NCI-H1417 treated with DMSO at 0.1 percent for 48 hours (cell line): ENCODE measurements at places on chromosomes 4 and X.
A peak's percentile ranks its signal among the peaks of the same experiment; 100 is the strongest.

DNA sequence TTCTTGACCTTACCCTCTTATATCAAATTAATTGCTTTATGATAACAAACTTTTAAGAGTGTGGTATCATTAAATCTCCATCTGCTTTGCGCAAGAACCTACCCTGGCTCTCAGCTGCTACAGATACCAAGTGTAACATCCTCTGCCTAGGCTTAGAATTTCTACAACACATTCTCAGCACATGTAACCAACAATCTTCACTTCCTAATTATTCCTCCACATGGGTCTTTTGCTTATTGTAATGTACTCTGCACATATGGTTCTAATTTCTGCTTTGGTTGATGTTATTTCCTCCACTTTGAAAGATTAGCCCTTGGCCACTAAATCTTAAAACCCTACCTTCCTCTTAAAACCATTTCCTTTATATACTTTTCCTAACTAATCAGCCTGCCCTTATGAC lies 242.4 kb downstream of the ARHGAP24 start:
- no peak for DNase-seq

- peak; percentile 17 for DNase-seq
These were observed 79.9 kb downstream of the SLC7A11 start for GRCh38 chr4:138162259-138162658.

DNA sequence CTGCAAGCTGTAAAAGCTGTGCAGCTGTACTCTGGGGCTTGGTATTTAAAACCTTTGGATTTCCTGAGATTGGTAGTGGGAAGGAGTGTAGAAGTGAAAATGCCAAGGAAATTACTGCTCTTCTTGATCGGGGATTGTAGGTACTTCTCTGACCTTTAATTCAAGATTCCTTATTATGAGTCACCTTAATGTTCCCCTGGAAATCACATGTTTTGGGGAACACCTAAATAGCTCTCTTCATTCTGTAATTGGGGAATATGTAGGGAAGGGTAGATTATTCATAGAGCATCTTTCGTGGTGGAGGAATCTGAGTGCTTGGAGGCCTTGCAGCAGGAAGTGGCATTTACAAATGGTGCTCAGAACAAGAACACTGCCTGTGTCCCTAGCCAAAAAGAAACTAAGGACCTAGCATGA lies 137.8 kb downstream of the UCHL1 start:
- DNase-seq = no peak

GRCh38 chrX:789096-789495 lies 158.5 kb downstream of the SHOX start:
- DNase-seq = no peak

DNA sequence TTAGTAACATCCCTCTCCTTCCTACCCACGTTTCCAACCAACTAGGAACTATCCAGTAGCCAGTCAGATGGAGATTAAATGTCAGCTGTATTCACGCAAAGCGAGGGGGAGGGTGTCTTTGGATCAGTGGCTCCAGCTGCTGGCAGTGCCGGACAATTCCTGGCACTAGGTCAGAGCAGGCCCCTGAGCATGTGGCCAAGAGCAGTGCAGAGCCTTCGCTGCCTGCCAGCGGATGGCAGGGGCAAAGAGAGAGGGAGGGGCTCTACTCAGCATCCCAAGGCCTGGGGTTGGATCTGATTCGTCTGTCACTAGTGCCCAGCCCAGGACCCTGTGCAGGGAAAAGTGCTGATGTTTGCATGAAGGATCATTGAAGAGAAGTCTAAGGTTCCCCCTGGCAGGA lies 28.7 kb upstream of the JAKMIP1 start:
- no peak for DNase-seq

DNA sequence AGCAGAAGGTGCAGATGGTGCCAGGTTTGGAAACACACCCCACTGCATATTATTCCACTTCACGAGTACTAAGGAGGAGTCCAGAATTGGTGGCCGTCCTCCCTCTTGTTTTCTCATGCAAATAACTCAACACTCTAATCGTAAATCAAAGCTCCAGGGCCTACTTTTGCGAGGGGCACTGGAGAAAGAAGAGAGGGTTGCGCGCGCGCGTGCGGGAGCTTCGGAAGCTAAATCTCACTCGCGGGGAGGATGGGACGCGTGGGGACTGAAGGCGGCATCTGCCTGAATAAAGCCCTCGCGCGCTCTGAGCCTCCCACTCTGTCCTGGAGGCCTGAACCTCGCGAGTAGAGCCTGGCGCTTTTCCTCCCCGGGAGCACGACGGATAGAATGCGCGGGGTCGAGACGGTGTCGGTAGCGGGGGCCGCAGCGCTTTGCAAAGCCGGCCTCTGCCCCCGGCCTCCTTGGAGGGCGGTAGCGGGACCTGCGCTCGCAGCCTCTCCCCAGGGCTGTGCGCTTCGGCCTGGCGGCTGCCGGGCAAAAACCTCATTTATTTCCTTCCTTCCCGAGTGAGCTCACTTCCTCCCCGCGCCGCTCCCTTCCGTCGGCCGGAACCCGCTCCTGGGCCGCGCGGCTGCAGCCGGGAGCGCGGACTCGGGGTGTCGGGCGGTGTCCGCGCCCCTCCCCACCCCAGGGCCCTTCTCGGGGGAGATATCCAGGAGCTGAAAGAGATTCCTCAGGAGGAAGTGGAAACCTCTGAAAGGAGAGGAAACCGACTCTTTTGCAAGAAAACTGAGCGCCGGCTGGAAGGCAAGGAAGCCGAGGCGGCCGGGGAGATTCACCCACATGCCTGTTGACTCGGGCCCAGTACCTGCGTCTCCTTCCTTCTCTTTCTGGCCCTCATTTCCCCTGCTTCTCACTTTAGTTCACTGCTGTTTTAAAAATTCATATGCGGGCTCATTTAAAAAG lies 20.7 kb downstream of the HAND2 start:
- DNase-seq = no peak
